ENCODE measurements at places on chromosomes 1 and 21.

DNA sequence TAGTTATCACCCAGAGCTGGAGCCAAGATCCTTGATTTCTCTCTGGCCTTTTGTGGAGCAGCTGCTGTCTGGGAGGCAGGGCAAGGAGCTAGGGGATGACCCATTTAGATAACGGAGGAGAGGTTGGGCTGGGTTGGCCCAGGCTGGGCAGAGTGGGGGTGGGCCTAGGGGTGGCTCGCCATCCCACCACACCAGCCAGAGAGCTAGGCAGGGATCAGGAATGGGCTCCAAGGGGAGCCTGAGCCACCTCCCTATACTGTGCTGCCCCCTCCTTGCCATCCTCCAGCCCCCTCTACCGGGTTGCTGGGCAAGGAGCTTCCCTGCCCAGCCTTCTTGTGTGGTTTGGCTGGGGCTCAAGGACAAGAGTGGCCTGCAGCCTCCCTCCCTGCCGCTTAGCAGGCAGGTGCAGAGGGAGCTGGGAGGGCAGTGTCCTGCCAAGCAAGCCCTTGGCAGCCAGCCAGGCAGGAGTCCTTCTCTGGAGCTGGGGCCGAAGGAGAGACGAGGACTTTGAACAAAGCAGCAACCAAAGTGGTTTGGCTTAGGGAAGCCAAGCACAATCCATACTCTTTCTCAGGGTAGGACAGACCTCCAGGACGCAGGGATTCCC is 4.1 kb downstream of the NUAK2 start:
- DNase-seq = no peak

DNA sequence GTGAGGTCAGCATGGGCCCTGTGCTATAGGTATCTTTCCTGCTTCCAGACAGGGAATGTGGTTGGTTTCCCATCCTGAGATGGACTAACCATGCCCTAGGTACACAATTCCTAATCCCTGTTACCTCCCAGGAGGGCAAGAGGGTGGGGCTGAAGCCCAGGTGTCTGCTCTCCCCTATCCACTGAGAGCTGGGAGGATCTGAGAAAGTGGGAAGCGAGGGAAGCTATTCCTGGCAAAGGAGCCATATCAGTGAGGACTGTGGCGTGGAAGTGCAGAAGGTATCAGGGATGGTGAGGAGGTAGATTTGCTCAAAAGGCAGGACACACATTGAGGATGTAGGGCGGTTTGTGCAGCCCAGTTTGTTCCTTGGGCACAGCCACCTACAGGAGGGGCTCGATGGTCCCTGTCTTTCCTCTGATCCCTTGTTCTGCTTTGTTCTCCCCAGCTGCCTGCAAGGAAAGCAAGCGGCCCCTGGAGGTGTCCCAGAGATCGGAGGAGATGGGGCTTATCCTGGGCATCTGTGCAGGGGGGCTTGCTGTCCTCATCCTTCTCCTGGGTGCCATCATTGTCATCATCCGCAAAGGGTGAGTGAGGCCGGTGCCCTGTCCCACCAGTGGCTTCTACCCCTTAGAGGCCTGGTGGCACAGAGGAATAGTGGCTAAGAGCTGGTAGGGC is 48.1 kb downstream of the PTPRU start:
- no peak for DNase-seq

DNA sequence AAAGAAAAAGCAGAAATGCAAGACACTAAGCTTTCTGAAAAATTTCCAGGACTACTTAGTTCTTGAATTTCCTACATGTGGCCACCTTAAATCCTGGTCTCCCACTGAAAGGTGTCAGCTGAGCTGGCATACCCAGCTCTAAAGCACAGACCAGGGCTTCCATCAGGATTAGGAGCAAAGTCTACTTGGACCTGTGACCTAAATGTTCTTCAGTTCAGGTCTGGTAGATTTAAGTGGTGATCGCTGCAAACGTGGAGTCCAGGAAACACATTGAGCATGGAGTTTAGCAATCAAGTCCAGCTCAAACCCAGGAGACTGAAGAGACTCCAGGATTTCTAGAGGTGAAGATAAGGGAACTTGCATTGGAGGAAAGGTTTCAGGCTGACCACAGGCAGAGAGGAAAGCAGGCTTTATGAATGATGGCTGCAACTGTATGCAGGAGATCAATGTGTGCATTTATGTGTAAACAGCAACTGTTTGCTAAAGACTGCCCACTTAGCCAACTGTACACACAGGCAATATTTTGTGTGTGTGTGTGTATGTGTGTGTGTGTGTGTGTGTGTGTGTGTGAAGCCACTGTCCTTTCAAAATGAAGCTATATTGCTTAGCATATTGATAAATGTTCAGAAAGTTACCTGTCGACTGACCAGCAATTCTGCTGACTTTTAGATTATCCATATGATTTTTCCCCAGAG is 75.2 kb downstream of the LMX1A start:
- no peak for DNase-seq

DNA sequence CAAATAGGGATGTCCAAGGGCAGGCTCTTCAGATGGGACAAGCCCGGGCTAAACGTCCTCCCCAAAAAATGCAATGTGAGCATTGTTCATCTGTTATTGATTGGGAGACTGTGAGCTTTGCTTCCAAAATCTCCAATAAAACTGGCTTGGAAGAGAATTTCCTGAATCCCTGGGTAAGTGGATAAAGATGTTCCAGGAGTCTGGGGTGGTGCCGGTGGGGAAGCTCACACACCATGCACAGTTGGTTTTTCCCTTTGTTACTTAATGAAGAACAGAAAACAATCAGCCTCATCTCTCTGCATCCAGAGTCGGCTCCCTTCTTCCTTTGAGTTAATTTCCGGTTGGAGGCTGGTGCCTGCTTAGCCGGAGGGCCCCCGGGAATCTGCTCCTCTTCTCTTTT is 72.1 kb upstream of the ZBTB40 start:
- no peak for DNase-seq

GRCh38 chr1:167518331-167518700 is at the start of gene CD247:
TSS of gene CD247 (minus strand) at chr1:167518529. CDS start at chr1:167518465, 64 bp downstream.
- DNase-seq = peak; percentile 78

- DNase-seq = no peak
Measured at GRCh38 chr1:10969971-10970332, 42.5 kb upstream of the TARDBP start.

DNA sequence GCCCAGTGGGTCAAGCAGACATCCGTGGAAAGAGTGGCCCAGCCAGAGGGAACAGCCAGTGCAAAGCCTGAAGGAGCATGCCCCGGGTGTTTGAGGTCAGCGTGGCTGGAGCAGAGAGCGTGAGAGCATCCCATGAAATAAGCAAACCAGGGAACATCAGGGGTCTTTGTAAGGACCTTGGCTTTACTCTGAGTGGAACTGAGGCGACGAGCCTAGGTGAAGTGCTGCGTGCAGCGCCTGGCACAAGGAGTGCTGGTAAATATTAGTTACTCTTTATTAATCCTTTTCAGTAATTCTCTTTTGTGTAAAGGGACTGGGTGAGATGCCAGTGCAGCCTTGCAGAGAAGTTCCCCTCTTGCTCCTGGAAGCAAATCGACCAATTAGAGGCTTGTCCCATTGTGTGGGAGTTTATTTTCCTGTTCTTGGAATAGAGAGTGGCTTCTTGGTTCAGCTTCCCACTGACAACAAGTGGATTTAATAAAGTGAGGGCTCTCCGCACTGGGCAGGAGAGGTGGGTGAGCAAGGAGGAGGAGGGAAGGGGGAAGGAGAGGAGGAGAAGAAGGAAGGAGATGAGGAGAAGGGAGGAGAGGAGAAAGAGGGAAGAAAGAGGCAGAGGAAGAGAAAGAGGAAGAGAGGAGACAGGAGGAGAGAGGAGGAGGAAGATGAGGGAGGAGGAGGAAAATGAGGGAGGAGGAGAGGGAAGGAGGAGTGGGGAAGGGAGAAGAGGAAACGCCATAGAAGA is 37.6 kb upstream of the DISP3 start:
- no peak for DNase-seq

DNA sequence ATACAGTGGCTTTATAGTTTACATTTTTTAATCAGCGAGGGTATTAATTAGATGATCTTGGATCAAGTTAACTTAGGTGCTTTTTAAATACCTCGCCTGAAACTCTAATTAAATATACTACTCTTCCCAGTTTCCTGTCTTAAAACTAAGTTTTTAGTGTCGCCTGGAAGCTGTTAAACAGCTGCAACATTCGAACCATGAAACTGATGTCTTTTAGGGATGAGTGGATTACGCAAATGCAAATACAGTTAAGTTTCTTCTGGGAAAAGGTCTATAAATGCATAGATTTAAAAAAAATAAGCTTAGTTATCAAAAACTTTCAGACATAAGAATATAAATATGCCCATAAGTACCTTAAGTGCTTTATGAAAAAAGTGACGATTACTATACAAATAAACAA is 228.3 kb downstream of the PTPRC start:
- no peak for DNase-seq

DNA sequence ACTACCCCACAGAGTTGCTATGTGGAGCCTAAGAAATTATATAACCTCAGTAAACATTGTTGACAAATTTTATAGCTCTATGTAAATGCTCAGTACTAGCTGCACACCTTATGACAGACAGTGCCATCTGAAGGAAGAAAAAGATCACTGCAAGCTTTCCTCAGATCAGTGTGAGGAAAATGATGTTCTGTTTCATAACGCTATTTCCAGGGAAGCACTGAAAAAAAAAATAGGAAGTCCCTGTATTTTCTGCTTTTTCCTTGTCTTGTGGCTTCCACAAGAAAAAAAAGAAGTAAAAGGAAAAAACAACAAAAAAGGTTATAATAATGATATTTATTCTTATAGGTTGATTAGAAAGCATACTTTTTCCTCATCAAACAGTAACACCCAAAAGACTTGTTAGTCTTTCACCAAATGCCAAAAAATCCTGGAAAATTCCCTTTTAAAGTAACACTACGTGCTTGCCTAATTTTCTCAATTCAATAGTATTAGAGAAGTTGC is 23.2 kb downstream of the LYST start:
- DNase-seq = no peak

GRCh38 chr21:29305068-29305467 is 6.3 kb downstream of the BACH1 start:
- no peak for DNase-seq

DNA sequence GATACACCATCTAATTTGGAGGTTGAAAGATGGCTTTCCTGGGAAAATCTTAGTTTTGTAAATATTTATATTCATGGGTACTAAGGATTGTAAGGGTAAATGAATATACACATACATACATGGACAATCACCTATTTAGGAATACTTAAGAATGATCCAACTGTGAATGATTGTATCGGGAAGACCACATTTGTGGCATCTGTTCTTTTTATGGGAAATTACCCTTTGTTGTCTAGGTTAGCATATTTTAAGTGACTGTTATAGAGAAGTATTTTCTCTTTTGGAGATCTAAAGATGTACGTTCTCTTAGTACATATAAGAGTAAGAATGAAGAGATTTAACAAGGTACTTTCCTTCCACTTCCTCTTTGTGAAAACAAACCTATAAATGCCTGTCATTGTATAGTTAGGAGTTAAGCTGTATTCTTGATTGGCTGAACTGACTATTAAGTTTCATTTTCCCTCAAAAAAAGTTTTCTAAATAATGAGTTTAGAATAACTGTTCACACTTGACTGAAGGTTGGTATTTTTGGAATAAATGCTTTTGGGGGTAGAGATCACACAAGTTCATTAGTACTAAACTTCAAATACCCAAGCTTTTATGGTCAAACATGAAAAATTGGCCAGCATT is 26.7 kb downstream of the SNX7 start:
- DNase-seq = no peak

DNA sequence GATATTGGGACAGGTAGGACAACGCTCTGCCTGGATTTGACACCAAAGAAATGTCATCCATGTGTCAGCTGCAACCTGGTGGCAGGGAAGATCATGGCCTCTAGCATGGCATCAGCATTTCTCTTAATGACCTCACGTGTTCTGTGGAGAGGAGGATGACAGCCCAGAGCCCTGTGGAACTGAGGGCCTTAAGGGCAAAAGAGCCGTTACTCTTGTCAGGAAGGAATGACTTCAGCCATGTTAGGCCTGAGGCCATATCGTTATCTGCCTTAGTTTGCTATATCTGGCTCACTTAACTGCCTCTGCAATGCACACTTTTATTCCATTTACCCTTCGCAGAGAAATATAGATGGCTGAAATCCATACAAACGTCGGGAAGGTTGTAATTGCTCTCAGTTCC is 83.2 kb upstream of the PBX1 start:
- DNase-seq = no peak

GRCh38 chr1:116020668-116021272 is 44.5 kb downstream of the SLC22A15 start:
- peak; percentile 33 for DNase-seq

- DNase-seq = no peak
Measured at GRCh38 chr21:42375966-42376337, 9.6 kb upstream of the TFF1 start.

DNA sequence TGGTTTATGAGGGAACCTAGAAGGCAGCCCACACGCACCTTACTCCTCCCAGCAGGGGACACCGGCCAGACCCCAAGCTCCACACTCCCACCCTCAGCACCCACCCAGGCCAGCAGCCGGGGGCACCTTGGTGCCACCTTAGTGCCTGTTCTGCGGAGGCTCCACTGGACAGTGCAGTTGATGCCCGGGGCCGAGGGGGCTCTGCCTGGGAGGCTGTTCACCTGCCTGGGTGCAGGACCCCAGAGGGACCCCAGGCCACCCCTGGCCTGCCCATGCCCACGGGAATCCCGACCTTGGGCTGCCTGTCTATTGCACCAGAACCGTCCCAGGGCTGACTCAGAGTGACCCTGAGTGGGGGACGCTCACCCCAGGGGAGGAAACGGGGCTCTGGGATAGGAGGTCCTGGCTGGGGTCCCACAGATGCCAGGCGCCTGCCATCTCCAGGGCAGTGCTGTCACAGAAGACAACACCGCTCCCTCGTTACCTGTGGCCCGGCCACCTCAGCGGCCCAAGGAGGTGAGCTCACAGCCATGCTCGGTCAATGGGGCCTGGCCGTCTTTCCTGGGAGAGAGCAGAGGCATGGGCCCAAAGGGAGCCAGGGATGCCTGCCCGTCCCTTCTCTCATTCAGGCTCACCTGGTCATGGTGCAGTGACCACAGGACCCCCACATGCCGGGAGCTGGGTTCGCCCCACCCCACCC is 696 bp downstream of the SCNN1D start:
- no peak for DNase-seq

Data from T-cell (primary cell).